ENCODE measurements at places on chromosomes 2 and 18. TPM values are rescaled to one million over a fixed set of nuclear protein-coding genes. Genes with fewer than 3 reads are reported as not detected.

The ZNF385B gene
- not detected for total RNA-seq

The ITGB6 gene
- not detected for total RNA-seq

The TMEM17 gene
- total RNA-seq: 0.47 TPM

The FAM161A gene
- 2.1 TPM for total RNA-seq

The PAX8 gene
- total RNA-seq: not detected

The CACNB4 gene
- 0.18 TPM for total RNA-seq

The GAL3ST2 gene
- not detected for total RNA-seq

The TEKT4 gene
- total RNA-seq: not detected

The CASP10 gene
- 21.8 TPM for total RNA-seq

The MSGN1 gene
- not detected for total RNA-seq

The FARP2 gene
- 32.0 TPM for total RNA-seq

The COPS7B gene
- total RNA-seq: 14.9 TPM

The SULT1C4 gene
- 9.3 TPM for total RNA-seq

The SERPINB12 gene
- not detected for total RNA-seq

Data from endothelial cell of coronary artery (primary cell).